NCI-H2227 treated with DMSO at 0.1 percent for 48 hours (cell line): ENCODE measurements at places on chromosomes 1 and 21.
A peak's percentile ranks its signal among the peaks of the same experiment; 100 is the strongest.

DNA sequence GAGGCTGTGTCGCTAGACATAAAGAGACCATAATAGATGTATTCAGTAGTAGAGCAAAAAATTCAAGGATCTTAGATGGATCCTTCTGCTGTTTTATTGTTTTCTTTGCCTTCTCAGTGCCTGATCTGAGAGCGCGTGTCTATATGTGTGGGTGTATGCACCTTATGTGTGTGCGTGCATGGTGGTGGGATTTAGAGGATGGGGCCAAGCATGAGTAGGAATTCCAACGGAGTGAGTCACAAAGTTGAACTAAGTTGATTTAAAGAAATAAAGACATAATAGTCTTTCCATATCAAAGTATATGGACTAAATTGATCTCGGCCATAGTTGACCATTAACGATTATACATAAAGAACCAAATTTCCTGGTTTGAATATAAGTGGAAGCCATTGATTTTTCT, 178.7 kb downstream of the CYYR1 start:
- no peak for DNase-seq

GRCh38 chr1:114035304-114035700, 56.0 kb downstream of the OLFML3 start:
- DNase-seq: no peak

DNA sequence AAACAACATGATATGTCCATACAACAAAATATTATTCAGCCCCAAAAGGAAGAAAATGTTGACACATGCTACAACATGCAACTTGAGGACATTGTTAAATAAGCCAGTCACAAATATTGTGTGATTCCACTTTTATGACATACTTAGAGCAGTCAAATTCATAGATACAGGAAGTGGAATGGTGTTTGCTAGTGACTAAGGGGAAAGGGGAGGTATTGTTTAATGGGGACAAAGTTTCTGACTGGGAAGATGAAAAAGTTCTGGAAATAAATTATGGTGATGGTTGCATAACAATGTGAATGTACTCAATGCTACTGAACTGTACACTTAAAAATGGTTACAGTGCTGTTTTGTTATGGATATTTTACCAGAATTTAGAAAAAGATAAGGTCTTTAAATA, 77.7 kb downstream of the RHOU start:
- DNase-seq: no peak

DNA sequence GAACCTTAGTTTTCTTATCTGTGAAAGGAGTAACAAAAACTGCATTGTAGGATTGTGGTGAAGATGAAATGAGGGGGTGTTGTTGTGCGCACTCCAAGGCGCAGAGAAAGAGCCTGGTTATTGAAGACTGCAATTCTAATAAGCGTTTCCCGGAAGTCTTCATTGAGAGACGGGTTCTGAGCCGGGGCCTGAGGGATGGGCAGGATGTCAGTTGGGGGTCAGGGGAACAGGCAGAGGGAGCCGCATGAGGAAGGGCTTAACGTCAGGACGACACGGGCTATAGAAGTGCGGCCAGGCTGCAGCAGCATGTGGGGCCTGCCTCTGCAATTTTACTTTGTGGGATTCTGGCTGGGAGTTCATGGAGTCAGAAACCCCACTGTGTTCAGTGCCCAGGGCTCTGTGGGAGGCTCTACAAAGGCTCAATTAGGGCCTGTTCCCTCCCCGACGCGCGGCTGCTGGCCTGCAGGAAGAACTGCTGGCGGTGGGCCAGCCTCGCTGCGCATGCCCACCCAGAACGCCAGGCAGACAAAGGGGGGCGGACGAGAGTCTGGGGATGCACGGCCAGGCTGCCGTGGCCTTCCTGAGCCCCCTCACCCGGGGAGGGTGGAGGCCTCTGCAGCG, 20.7 kb downstream of the TRIM62 start:
- DNase-seq: peak; percentile 95

- no peak for DNase-seq
Measured at GRCh38 chr1:117181630-117182041, 29.1 kb downstream of the VTCN1 start.

DNA sequence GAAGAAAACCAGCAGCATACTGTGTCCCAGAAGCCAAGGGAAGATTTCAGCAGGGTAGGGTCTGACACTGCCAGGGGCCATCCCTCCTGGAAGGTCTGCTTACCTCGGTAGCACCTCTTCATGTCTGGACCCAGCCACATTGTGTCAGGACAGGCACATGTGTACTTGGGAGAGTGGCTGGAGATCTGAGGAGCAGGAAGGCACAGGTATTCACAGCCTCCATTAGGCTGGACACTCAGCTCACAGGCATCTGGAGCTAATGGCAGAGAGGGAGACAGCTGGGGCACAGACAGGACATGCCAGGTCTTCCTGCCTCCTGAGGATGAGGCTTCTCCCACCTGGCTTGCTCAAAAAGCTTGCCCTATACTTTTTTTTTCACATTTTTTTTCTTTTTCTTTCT, 19.9 kb upstream of the MAGOH start:
- DNase-seq: no peak

GRCh38 chr1:24970926-24971875, 41.1 kb upstream of the RUNX3 start:
- DNase-seq: no peak

DNA sequence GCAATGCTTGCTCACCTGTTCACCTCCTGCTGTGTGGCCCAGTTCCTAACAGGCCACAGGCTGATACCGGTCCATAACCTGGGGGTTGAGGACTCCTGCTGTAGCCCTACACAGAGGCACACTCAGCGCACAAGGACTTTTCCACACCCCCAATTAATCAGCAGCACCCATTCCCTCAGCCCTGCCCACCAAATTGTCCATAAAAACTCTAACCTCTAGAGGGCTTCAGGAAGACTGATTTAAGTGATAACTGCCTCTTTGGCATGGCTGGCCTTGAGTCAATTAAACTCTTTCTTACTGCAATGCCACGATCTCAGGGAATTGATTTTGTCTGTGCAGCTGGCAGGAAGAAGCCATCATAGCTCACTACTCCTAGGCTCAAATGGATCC, 71.3 kb upstream of the MUTYH start:
- peak; percentile 6 for DNase-seq

DNA sequence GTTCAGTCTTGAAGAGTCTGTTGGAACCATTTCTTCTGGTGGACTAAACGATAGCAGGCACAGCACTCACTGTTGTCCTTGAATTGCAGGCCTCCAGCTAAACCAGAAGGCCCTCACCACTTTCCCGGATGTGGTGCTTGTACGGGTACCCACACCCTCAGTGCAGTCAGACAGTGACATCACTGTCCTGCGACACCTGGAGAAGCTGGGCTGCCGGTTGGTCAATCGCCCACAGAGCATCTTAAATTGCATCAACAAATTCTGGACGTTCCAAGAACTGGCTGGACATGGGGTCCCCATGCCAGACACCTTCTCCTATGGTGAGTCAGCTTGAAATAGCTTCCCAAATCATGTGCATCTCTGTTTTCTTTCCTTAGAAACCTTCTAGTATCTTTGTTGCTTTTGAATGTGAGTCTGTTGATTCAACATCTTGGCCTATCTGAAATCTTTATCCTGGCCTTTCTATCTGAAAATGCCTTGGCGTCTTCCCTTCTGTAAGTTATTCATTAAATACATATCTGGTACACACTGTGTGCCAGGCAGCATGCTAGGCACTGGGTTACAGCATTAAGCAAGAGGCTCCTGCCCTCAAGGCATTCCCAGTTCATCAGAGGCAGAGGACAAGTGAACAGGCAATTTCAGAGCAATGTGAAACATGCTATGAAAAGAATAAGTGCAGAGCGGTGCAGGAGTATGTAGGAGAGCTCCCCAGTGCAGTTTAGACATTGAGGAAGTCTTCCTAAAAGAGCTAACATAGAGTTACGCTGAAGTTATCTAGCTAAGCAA, 18.9 kb downstream of the RIMKLA start:
- DNase-seq: no peak

- DNase-seq: no peak
Measured at GRCh38 chr1:68121536-68121935, 71.1 kb upstream of the DIRAS3 start.

DNA sequence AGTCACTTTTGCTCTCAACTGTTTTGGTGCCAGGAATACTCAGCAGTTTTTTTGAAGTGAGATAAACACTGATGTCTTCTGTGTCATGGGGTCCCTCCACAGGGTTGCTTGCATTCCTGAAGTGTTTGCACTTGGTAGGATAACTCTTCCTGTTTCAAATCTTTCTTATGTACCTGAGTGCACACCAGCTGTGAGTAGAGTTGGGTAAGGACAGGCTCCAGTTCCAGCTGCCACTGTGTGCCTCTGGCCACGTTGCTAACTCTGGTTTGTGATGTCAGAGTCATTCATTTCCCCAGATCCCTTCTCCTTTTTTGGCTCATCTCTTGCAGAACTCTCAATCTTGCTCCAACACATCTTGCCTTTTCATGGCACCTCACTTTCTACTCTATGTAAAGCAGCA, 356.3 kb upstream of the B3GALT2 start:
- DNase-seq: no peak

DNA sequence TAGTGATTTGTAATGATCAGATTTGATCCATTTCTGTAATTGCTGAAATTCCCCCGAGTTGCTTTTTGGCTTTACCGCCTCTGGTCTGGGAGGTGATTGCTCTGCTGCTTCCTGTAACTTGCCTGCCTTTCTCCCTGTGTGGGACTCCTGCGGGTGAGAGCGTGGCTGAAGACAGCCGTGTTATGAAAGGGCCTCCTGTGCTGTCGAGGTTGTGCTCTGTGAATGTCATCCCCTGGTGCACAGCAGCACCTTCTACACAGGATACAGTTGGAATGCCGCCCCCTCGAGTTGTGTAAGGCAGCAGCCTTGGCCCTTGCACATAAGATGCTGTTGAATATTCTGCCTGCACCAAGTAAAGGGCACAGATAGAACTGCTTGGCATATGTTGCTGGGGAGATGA, 5.9 kb downstream of the SOD1 start:
- no peak for DNase-seq

DNA sequence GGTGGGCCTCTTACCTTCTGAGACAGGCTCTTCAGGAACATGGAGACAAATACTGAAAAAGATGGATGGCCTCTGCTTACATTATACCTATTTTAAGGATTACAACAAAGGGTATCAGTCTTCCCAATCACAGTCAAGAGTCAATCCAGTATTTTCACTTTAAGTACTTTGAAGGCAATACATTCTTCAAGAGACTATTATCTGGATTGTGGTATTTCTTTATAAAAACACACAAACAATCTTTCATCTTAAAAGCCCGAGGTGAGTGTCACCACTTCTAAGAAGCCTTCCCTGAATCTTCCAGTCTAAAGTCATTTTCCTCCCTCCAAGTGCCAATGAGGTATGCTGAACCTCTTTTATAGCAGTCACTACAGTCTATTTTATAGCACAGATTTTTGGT, 45.3 kb downstream of the WASF2 start:
- DNase-seq: no peak

- no peak for DNase-seq
Measured at GRCh38 chr1:240308096-240308495, 216.4 kb downstream of the FMN2 start.
